ENCODE measurements at places on chromosomes 11 and 22.

- DNase-seq, result no peak
These were observed 123.8 kb downstream of the RAB38 start for GRCh38 chr11:88051396-88051795.

- peak; percentile 74 for DNase-seq
These were observed 27.1 kb downstream of the SDHD start for GRCh38 chr11:112113539-112114457.

DNA sequence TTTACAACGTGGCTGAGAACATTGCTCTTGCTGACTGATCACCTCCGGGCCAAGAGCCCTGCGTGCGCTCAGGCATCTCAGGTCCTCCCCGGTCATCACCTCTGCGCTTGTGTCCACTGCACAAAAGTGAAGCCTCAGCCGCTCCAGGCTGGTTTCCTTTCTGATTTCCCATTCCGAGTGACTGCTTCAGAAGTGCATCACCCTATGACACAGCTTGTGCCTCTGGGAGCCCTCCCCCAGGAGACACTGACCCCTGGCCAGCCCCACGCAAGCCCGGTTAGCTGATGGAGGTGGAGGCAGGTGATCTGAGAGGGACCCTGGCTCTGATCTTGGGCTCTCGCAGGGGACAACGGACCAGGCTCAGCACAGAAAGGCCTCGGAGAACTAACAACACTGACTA is 38.3 kb upstream of the GNB1L start:
- DNase-seq, result no peak

DNA sequence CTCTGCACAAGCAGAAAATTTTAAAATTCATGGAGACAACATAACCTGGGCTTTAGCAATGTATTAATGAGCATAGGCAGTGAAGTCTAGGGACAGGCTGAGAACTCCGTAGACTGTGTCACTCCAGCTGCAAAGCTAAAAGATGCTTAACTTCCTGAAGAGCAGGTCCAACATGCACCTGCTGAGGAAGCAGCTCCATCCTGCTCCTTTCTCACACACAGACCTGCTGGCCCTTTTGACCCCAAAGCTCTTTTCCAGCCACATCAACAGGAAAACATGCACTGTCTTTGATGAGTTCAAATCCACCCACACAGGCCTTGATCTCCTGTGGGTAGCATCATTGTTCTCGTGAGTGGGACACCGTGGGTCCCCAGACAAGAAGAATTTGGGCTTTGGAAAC is 36.0 kb downstream of the SYN3 start:
- DNase-seq, result no peak

GRCh38 chr22:37032535-37033460 is 13.3 kb downstream of the MPST start:
- DNase-seq, result no peak

DNA sequence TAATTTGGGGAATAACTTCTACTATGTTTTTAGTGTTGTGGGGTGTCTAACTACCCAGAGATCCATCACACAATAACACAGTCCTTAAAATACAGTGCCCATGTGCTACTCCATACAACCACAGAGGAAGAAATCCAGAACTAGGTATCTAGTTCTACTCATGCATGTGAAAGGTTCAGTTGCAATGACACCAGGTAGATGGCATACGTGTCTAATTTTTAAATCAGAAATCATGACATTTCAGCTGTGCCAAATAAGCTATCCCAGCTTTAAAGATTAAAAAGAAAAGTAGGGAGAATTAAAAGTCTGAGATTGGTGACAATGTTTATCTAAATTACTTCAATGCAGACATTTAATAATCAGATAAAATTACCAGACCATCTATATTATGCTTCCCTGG is 122.2 kb downstream of the CD44 start:
- no peak for DNase-seq

GRCh38 chr22:41638124-41638523 is 17.0 kb downstream of the XRCC6 start:
- DNase-seq, result no peak

- no peak for DNase-seq
These were observed 37.5 kb downstream of the UVRAG start for GRCh38 chr11:75852406-75853017.

DNA sequence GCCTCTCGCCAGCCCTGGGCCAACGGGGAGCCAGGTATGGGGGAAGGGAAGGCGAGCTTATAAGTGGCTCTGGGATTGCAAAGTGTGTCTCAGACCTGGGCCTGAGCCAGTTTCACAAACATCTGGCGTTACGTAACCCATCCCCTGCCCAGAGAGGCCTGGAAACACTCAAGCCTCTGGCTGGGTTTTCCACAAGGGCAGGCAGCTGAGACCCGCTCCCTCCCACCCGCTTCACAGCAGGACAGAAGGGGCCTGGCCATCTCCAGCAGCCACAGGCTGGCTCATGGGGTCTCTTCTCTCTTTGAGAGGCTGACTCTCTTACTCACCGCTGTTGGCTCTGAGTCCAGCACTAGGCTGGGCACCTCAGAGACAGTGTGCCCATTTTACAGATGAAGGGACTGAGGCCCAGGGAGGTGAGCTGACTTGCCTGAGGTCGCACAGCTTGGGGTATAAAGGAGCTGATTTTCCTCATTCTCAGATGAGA is 44.5 kb downstream of the TRIOBP start:
- DNase-seq, result no peak

DNA sequence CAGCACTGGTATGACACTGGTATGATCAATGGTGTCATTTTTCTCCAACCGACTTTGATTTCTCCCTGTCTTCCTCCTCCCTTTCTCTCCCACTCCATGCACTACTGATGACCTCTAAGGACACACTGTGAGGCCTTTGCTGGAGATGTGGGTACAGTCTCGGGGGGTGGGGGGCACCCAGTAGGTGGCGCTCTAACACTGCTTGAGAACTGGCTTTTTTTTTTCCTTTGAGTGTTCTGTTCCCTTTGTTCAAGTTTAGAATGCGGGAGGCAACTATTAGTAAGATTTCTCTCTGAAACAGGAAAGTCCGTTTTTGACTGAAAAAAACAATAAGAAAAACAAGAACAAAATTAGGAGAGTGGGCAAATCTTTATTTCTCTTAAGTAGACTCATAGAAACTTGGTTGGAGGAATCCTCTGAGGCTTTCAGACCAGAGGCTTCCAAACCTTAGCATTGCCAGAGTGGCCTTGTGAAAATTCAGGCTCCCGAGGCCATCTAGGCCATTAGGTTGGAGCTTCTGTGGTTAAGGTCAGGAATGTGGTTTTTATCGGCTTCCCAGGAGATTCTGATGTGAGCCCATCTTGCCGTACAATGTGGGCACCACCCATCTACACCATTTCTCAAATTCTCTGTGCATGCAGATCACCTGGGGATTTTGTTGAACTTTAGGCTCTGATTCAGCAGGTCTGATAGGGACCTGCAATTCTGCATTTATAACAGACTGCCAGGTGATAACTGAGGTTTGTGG is 43.2 kb downstream of the PANX1 start:
- peak; percentile 46 for DNase-seq

- DNase-seq, result no peak
These were observed 7.9 kb downstream of the FAM118A start for GRCh38 chr22:45317551-45318167.

DNA sequence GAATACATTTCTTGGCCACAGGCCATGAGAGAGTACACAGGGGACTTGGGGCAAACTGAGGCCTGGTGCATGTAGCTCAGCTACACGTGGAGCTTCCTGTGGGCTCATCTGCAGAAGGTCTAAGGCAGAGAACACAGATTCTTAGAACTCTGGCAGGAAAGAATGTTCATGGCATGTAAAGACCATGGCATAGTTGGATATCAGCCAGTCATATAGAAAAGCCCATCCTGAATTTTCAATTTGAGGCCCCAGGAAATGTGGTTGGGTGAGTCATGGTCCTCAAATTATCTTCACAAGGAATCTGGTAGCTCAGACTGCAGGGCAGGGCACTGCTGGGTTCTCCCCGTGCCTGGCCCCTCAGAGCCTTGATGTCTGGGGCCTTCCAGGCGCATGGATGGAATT is 13.7 kb upstream of the ST3GAL4 start:
- DNase-seq, result no peak

DNA sequence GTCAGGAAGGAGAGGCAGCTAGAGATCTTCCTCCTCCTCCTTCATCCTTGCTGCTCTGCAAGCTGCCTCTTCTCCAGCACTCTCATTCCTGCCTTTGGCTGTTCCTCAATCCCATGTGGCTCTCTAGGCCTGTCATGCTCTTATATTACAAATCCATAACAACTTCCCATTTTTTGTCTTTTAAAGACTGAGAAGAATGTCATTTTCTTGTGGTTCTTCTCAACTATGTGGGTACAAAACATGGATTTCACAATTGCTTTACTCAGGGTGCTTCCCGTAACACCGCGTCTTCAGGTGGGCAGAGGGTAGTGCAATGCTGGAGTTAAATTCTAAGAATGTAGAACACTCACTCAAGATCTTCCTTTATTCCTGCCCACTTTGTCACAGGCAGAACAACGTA is 6.8 kb upstream of the CAT start:
- no peak for DNase-seq

- DNase-seq, result no peak
These were observed 46.8 kb downstream of the PAMR1 start for GRCh38 chr11:35478471-35479091.

DNA sequence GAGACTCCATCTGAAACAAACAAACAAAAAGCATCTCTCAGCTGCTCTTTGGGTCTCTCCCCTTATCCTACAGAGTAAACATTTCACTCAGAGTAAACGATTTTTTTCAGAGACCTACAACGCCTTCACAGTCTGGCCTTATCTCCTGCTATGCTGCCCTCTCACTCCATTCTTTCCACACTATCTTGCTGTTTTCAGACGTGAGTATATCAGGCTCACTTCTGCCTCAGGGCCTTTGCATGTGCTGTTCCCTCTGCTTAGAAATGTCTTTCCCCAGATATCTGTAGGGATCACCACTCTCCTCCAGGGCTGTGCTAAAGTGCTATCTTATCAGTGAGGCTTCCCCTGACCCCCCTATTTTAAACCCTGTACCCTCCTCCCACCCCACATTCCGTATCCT is 6.5 kb downstream of the RIBC2 start:
- DNase-seq, result no peak

- DNase-seq, result peak; percentile 94
These were observed 587 bp downstream of the SLC25A22 start for GRCh38 chr11:797296-798092.

- DNase-seq, result no peak
These were observed 47.4 kb upstream of the EHF start for GRCh38 chr11:34573537-34573936.

GRCh38 chr11:117483372-117483771 is 155.7 kb downstream of the CEP164 start:
- DNase-seq, result no peak

- DNase-seq, result no peak
These were observed 34.7 kb downstream of the GALNT18 start for GRCh38 chr11:11587122-11587521.

GRCh38 chr11:36711104-36711825 is 113.2 kb upstream of the RAG2 start:
- peak; percentile 21 for DNase-seq

GRCh38 chr11:62088331-62088933 is 35.4 kb upstream of the INCENP start:
- peak; percentile 13 for DNase-seq

DNA sequence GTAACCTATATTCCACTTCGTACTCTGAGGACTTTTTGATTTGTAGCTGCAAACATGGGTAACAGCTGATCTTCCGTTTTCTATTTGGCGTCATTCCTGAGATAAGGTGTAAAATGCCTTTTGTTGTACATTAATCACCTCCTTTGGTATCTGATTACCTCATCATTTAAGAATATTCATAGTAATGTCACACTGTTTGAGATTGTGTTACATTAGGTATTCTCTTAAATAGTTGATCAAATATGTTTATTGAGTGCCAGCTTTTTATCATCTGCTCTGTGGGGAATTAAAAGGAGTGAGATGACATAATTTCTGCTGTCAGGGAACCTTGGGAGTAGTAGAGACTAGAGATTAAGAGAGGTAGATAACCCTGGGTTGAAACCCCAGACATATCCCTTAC is 5.9 kb downstream of the NCAM1 start:
- no peak for DNase-seq

DNA sequence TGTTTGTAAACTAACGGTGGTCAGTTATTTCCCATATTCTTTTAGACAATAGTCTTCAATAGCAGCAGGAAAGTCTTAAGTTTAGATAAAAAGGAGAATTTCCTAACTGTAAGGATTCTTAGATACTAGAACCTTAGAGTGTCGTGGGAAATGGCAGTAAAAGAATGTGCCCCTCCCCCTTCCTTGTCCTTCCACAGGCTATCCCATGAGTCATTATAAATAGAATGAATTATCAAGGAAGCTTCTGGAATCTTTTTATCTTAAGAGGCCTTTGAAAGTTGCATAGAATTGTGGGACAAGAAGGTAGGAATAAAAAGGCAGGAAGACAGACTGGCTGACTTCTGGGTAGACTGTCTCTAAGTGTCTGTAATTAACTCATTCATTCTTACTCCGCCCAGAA is 165.2 kb upstream of the TBCEL start:
- no peak for DNase-seq

DNA sequence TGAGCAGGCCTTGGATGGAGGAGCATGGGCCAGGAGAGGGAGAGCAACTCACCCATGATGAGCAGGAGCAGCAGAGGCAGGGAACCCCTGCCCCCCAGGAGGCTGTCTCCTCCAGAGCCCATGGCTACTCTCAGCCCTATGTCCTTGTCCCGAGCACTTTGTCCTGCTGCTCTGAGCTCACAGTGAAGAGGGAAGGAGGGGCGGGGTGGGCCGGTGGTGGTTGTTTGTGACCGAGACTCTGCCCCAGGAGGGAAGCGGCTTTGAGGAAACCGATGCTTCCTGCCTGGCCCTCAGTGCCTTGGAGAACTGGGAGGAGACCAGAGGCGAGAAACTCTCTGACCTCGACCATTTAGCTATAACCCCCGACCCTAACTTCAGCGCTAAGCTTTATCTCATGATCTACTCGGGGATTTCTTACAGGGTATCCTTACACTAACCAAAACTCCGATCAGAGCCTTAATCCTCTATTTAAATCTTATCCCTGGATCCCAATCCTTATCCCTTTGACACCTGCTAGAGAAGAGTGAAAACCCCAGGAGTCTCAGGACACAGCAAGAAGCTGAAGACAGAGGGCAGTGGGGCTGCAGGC is at the start of gene ROBO4:
Gene ROBO4, minus strand, starts transcription at position 192 of the 589 bp plus-strand sequence. Its CDS starts 70 bp downstream, at position 122.
- DNase-seq, result no peak

DNA sequence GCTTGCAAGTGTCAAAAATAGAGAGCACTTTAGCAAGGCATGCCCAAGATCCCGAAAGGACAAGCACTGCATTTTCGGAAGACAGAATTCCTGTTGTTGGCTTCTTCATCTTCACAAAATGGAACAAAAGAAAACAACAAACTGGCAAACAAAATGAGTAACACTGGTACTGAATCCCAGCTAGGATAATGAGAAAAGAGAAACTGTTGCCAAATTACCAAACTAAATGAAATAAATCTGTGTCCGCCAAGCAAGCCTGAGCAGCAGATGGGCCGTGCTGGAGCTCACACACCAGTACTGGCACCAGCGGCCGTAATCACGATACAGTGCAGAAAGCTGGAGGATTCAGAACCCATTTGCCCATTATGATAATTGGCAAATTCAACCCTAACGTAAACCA is 30.6 kb downstream of the TUB start:
- DNase-seq, result no peak

All from NAMALWA (cell line).